A549 treated with ZK216348 at 1 μM for 4 hours (cell line): ENCODE measurements at places on chromosomes 13 and 19. TPM values are rescaled to one million over a fixed set of nuclear protein-coding genes. Genes with fewer than 3 reads are reported as not detected.

The OR7D2 gene
- not detected in 5 replicates for total RNA-seq

The SPACA6 gene
- total RNA-seq, result 7.6 to 19.2 TPM (median 13.6 TPM) in 5 replicates

The VN1R2 gene
- total RNA-seq, result not detected in 5 replicates

The ZNF14 gene
- total RNA-seq, result 1.6 to 2.1 TPM (median 1.9 TPM) in 5 replicates

The FAM83E gene
- total RNA-seq, result 0.34 to 0.72 TPM (median 0.42 TPM) in 4 of 5 replicates, not detected in the other

The KLK3 gene
- not detected in 5 replicates for total RNA-seq

The ZNF229 gene
- 2.1 to 4.7 TPM (median 3.0 TPM) in 5 replicates for total RNA-seq

The LIM2 gene
- not detected in 5 replicates for total RNA-seq

The SMIM17 gene
- total RNA-seq, result not detected in 5 replicates

The RASIP1 gene
- 0.13 to 1.4 TPM (median 0.36 TPM) in 5 replicates for total RNA-seq

The EXOC3L2 gene
- total RNA-seq, result 1.0 to 2.0 TPM (median 2.0 TPM) in 5 replicates

The TFPT gene
- total RNA-seq, result 19.8 to 27.0 TPM (median 21.7 TPM) in 5 replicates

The GPR12 gene
- total RNA-seq, result not detected in 5 replicates

The VSTM2B gene
- not detected in 5 replicates for total RNA-seq

The RFPL4AL1 gene
- total RNA-seq, result not detected in 5 replicates

The PGLYRP1 gene
- total RNA-seq, result not detected in 5 replicates

The ANKRD24 gene
- total RNA-seq, result 0.16 to 0.34 TPM (median 0.31 TPM) in 5 replicates

The CYP2F1 gene
- not detected in 5 replicates for total RNA-seq

The TRIM28 gene
- 606 to 732 TPM (median 664 TPM) in 5 replicates for total RNA-seq

The ZFP14 gene
- 2.1 to 2.9 TPM (median 2.5 TPM) in 5 replicates for total RNA-seq

The FGF22 gene
- 0.21 to 1.0 TPM (median 0.87 TPM) in 5 replicates for total RNA-seq

The KLK1 gene
- 0.15 TPM in 1 of 5 replicates, not detected in the others for total RNA-seq

The KEAP1 gene
- total RNA-seq, result 46.2 to 74.0 TPM (median 59.3 TPM) in 5 replicates

The NPAS1 gene
- total RNA-seq, result 3.4 to 8.0 TPM (median 5.8 TPM) in 5 replicates

The KANK3 gene
- 2.3 to 6.6 TPM (median 6.0 TPM) in 5 replicates for total RNA-seq

The NLRP8 gene
- total RNA-seq, result not detected in 5 replicates

The ICAM4 gene
- total RNA-seq, result 0.36 TPM in 1 of 5 replicates, not detected in the others

The CCDC122 gene
- total RNA-seq, result 1.9 to 4.7 TPM (median 2.7 TPM) in 5 replicates

The TGFBR3L gene
- 1.4 to 2.8 TPM (median 2.2 TPM) in 4 of 5 replicates, not detected in the other for total RNA-seq

The CYP2A7 gene
- not detected in 5 replicates for total RNA-seq

The CEACAM3 gene
- not detected in 5 replicates for total RNA-seq

The ZNF844 gene
- total RNA-seq, result not detected in 5 replicates

The AP3D1 gene
- total RNA-seq, result 43.3 to 77.0 TPM (median 72.5 TPM) in 5 replicates

The ZNF415 gene
- not detected in 5 replicates for total RNA-seq

The ZNF649 gene
- 0.12 to 0.25 TPM (median 0.19 TPM) in 4 of 5 replicates, not detected in the other for total RNA-seq

The OR7A10 gene
- not detected in 5 replicates for total RNA-seq

The WASF3 gene
- total RNA-seq, result 0.05 to 0.31 TPM (median 0.12 TPM) in 5 replicates

The CAMSAP3 gene
- 2.4 to 6.9 TPM (median 4.3 TPM) in 5 replicates for total RNA-seq

The C2CD4C gene
- total RNA-seq, result 0.14 to 0.75 TPM (median 0.46 TPM) in 5 replicates

The FGF14 gene
- not detected in 5 replicates for total RNA-seq

The C19orf81 gene
- 3.9 to 12.5 TPM (median 10.5 TPM) in 5 replicates for total RNA-seq

The IGFL3 gene
- total RNA-seq, result not detected in 5 replicates

The KCNN4 gene
- total RNA-seq, result 37.9 to 63.2 TPM (median 55.9 TPM) in 5 replicates

The CDC37 gene
- total RNA-seq, result 152 to 223 TPM (median 191 TPM) in 5 replicates
